ENCODE measurements at places on chromosomes 1 and 21.

DNA sequence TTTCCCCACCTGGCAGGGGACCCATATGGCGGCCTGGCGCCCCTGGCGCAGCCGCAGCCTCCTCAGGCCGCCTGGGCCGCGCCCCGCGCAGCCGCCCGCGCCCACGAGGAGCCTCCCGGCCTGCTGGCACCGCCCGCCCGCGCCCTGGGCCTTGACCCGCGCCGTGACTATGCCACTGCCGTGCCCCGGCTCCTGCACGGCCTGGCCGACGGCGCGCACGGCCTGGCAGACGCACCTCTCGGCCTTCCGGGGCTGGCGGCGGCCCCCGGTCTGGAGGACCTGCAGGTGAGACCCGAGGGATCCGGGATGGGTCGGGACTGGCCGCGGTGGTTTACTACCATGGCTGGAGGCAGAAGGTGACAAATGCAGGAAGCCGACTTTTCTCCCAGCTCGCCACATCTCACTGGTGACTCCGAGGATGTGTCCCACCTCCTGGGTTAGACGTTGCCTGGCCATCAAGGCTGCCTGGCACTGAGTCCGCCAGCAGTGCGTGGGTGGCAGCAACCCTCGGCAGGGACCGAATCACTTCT, 1.1 kb downstream of the TFAP2E start:
- no peak for DNase-seq

- DNase-seq = no peak
Measured at GRCh38 chr1:202630541-202630940, 79.7 kb downstream of the SYT2 start.

GRCh38 chr1:163315773-163316374, 5.9 kb upstream of the NUF2 start:
- no peak for DNase-seq

DNA sequence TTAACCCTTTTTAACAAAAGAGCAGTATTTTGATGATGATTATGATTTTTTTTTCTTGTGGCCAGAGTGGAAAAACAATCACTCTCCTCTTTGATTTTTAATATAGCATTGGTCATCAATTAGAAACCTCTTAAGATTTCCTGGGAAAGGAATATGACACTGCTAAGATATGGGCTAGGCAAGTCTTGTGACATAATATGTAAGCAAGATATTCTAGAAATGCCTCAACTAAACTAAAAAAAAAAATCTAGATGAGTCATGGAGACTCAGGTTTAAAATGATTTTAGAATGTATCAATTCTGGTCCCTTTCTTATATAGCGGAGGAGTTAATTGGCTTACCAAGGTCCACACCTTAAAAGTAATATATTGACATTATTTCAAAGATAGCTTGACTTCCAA, 60.3 kb upstream of the JUN start:
- no peak for DNase-seq

DNA sequence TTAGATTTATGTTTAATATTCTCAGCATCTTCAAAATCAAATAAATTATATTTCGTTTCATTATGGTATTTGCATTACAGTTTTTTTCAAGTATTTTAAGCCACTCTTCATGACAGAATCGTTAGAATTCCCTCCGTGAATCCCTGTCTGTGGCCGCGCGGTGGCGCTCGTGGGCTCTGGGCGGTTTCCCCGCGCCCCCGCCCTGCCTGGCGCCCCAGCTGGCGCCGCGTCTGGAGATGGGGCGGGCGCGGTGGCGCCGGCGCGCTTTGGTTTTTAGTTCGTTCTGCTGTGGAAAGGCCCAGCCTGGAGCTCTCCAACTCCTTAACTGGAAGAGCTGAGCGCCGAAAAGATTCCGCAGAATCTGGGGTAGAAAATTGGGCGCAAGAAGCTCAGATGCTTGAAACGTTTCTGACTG, 25.7 kb downstream of the PRMT2 start:
- no peak for DNase-seq

GRCh38 chr1:245412306-245412705, 257.5 kb downstream of the KIF26B start:
- DNase-seq = no peak

- no peak for DNase-seq
Measured at GRCh38 chr1:76418531-76418930, 344.0 kb downstream of the ST6GALNAC3 start.

GRCh38 chr1:33466159-33466558, 6.3 kb upstream of the ZSCAN20 start:
- no peak for DNase-seq

DNA sequence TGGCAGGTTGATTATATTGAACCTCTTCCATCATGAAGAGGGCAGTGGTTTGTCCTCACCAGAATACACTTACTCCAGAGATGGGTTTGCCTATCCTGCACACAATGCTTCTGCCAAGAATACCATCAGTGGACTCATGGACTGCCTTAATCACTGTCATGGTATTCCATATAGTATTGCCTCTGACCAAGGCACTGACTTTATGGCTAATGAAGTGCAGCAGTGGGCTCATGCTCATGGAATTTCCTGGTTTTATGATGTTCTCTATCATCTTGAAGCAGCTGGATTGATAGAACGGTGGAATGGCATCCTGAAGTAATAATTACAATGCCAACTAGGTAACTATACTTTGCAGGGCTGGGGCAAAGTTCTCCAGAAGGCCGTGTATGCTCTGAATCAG, 16.6 kb upstream of the GBP6 start:
- DNase-seq = no peak

DNA sequence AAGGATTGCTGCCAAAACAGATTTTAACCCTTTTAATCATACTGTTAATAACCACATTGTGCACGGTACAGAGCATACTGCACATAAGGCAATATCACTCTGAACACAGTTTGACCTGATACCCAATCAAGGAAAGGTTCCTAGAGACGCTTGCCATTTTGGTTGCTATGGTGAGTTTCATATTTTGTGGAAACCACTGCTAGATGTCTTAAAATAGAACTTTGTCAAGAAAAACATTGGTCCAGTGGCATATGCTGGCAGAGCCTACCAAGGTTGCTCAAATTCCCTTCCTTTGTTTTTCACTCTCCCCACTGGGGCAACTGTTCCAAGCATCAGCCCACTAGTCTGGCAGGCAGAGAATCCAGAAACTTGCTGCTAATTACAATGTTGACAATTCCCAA, 114.8 kb upstream of the DPYD start:
- DNase-seq = no peak

DNA sequence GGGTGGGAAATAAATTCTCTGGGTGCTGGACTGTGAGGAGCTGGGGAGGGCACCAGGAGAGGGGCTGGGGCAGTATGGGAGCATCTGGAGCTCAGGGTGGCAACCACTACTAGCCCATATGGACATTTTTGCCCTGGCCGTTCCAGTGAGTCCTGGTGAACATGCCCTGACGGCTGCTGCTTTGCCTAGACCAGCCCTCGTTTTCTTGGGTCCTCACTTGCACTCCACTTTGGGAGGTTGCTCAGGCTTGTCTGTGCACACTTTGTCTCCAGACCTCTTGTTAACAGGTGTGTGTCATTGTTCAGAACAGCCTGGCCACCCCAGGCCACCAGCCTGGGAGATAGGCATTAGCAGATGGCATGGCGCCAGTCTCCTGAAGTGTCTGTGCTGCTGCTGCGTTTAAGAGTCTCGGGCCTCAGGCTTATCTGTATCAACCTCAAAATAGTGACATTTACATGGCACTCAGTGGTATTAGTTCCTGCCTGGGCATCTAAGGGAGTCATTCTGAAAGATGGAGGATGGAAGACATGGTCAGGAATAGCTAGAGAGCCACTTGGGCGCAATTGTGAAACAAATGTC, 190.5 kb downstream of the PTPRU start:
- no peak for DNase-seq

DNA sequence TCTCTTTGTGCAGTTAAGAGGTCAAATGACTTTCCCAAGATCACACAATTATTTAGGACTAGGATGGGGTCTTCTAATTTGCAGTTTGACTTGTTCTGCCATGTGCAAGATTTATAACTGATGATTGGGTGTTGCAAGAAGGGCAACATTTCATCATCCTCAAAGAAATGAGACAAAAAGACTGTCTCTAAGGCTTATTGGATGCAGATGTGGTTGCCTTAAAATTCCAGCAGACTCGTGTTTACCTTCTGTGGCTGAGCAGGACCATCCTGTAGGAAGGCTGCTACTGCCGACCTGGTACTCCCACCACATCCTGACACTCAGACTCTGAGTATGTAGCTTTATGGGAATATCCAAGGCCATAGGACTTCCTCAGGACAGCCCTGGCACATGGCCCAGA, 99.9 kb upstream of the SGIP1 start:
- DNase-seq = no peak

- DNase-seq = no peak
Measured at GRCh38 chr1:165637427-165637826, 6.4 kb downstream of the MGST3 start.

DNA sequence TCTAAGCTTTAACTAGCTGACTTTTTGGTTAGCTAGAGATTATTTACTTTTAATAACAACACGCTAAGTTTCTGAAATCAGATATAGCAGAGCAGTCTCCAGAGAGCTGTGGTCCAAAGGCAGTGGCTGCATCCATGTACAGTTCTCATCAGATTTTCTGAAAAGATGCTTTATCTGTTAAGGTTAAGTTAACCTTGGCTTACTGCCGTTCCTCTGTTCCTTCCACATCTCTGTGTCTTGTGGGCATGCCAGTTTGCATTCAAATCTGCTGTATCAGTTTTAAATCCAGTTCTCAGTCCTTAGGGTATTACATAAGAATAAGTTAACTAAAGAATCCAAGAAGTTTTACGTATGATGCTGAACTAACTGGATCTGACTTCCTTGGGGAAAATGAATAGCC, 46.8 kb downstream of the SPATA46 start:
- no peak for DNase-seq

GRCh38 chr1:26012864-26013263, 8.7 kb upstream of the EXTL1 start:
- no peak for DNase-seq

- no peak for DNase-seq
Measured at GRCh38 chr1:28898405-28898881, 15.9 kb upstream of the EPB41 start.

DNA sequence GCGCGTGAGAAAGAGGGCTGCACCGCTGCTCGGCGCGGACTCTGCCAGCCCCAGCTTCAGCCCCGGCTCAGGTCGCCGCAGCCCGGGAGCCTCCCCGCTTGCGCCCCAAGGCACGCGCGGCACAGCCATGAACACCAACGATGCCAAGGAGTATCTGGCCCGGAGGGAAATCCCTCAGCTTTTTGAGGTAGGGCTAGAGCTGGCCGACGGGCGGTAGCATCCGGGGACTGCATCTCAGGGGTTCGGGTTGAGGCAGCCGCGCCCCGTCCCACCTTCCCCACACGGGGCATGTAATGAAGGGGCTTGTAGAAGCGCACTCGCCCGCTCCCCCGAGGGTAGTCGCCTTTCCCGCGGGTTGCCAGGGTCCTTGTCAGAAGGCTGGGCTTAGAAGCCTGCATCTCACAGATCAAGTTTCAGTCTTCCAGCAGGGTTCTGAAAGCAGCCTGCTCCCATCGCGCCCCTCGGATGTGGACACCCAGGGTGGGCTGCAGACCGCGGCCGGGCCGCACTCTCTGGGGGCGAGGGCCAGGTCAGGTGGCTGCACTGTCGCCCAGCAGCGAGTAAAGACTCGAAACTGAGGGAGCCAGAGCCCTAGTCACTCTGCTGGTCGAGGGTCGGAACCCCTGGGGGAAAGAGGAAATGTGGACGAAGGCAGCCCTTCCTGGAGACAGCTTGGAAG, 507 bp downstream of the AK5 start:
- no peak for DNase-seq

GRCh38 chr21:17523007-17523451, 10.2 kb downstream of the CXADR start:
- no peak for DNase-seq

DNA sequence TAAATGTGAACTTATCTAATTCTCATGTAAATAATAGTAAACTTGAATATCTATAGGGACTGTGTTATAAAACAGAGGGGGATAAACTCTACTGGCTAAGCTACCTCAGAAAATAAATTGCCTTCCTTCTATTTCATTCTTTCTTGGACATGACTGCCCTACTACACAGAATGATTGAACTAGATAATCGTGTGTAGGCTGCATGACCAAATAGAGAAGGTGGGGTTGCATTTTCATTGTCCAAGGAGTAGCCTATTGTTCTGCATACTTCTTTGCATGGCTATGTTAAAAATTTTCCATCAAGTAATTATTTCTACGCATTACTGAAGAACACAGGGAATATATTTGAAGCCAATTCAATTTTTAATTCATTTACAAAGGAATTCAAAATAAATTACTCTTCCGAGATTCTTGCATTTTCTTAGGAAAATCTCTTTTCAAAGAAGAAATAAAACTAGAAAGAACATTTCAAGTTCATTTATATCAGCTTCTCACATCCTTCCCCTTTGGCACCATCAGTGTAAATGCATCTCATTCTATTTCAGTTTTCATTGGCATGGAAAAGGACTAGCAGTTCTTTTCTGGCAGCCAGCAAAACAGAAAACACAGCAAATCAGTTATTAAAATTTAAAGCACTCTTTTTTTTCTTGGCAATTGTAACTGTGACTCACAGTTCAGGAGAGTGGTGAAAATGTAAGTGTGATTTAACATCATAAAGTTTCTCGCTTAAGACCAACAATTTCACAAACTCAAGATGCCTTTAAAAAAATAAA, 714.7 kb downstream of the NCAM2 start:
- DNase-seq = no peak

DNA sequence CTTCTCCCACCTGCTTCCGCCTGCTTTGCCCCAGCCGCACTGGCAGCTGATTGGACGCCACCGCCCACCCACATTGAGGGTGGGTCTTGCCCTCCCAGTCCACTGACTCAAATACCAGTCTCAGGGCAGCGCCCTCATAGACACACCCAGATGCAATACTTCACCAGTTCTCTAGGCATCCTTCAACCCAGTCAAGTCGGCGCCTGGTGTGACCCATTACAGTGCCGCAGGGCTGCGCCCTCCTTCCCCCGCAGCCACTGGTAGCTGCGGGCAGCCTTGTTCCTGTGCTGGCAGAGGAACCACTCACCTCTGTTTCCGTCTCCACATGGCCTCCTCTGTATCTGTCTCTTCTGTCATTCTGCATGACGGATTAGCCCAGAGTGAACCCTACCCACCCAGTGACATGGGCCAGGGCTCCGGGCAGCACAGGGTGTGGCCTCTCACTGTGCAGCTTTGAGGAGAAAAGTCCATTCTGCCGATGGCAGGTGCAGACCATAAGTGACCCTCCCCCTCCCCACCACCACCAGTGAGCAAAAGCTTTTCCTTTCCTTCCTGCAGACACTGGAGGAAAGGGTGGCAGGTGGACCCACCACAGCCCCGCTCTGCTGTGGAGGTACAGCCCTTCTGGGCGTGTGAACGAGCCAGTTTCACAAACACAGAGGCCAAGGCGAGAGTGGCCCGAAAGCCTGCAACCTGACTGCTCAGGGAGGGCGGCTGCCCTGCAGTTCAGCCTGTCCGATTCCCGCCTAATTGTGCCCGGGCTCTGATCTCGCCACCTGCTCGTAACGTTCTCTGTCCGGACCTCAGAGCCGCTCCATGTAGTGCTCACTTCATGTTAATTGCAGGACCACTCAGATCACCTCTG, 57.1 kb downstream of the FAAP20 start:
- DNase-seq = no peak

DNA sequence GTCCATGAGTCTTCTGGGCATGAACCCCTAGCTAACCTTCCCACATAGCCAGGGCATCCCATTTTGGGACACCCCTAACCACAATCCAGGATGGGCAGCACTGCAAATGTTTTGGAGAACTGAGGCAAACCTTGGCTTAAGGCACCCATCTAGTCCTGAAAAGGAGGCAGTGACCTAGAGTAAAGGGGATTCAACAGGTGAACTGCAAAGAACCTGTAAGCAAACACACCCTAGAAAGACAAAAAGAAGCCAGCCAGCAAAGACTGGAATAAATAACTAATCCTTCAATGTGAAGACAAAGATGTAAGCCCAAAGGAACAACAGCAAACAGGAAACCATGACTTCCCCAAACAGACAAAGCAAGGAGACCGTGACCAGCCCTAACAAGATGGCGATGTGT, 56.8 kb upstream of the PPIH start:
- DNase-seq = no peak

All from right atrium auricular region (tissue), 2 donors.